ENCODE measurements at places on chromosomes 11 and 22.

DNA sequence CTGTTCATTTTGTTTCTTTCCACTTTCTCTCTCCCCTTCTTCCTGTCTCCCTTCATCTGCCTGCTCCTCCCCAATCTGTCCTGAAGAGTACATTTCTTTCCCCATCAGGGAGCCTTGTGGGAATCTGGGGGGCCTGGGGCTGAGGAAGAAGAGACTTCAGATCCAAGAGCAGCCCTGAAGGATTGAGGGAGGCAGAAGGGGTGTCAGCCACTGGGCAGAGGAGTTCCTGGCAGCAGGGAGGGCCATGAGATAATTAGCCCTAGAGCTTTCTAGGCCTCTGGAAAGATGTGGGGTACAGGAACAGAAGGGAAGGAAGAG, 24.4 kb upstream of the OAF start:
- DNase-seq, result no peak

GRCh38 chr11:120208001-120208441, 2.8 kb upstream of the OAF start:
- DNase-seq, result no peak

- no peak for DNase-seq
Measured at GRCh38 chr11:47399860-47400767, 8.3 kb upstream of the SLC39A13 start.

DNA sequence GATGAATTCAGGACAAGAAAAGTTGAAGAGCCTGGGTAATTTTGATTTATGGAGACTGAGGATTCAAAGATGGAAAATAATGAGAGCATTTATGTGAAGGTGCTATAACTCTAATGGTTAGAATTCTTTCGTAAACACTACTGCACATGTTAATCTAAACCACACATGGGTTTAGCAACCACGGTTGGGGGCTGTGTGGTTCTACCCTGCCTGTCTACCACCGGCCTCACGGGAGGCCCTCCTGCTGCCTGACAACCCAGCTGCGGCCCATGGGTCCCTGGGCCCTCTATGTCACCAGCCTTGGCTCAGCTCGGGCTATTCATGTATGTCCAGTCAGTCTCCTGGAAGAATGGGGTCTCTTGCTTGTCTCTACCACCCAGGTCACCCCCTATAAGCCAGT, 68.5 kb upstream of the ARFGAP3 start:
- no peak for DNase-seq

DNA sequence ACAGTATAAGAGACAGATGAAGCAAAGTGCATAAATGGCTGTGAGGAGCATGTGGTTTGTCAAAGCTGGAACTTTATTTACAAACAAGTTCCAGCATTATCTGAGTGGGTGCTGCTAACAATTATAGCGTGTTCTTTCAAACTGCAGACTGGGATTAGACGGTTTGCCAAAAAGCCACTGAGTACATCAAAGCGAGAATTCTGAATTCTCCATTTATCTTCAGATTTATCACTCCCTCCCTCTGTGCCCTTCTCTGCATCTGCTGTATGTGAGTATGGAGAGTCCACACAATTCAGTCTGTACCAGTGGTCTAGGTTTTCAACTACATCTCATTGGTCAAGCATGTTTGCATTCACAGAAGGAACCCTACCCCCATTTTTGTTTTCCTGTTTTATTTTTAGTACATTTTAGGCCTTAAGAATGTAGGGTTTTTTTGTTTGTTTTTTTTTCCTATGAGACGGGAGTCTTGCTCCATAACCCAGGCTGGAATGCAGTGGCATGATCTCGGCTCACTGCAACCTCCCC, 18.1 kb upstream of the INCENP start:
- DNase-seq, result no peak

DNA sequence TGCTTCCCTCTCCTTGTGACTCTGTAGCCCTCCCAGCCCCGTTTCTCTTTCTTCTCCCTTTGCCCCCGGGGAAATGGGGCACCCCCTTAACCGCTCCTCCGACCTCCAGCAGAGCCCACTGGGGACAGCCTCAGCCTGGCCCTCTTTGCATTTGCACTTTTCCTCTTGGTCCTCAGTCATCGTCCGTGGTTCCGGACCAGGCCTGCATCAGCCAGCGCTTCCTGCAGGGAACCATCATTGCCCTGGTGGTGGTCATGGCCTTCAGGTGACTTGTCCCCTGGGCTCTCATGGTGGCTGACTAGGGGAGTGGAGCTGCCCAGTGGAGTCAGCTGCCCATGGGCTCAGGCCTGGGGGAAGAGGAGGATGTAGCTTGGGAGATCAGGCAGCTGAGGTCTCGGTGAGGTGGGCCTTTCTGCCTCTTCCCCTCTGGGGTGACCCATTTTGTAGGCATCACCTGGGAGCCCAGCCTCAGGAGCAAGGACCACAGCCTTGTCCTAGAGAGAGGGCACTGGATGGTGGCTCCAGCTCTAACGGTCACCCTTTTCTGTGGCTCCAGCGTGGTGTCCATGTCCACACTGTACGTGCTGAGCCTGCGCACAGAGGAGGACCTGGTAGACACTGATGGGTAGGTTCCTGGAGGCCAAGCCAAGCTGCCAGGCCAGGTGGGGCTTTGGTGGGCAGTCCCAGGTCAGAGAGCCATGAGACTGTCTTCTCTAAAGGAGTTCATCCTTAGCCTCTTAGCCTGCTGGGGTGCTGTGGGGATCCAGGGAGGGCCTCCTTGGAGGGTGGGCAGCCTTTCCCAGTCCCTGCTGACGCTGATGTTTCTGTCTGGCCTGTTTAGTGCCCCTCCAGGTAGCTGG, 12.5 kb downstream of the TMEM258 start:
- no peak for DNase-seq

DNA sequence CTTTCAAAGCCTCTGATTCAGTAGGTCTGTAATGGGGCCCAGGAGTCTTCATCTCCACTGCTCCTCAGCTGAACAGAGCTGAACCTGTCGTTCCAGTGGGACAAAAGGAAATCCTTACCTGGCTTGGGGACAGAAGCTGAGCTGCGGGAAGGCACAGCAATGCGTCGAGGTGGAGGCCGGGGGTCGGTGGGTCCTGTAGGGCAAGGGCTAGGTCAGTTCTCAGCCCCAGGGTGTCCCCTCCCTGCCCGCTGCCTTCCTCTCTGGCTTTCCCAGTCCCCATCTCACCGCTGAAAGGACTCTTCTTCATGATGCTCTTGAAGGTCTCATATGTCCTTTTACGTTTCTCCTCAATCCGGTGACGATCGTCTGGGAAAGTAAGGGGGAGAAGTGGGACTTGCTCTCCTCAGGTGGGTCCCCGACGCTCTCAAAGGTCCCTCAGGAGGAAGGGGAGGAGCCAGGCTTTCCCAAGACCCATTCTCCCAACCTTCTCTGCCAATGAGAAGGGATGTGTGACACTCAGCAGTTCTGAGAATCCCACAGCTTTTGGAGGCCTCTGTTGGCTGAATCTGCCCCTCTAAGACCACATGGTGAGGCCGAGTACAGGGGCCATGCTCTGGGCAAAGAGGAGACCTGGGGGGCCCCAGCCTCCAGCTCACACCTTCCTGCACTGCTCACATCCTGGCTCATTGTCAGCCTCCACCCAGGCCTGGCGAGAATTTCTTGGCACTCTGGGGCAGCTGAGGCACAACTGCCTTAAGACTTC, 7.0 kb downstream of the RELA start:
- DNase-seq, result no peak

DNA sequence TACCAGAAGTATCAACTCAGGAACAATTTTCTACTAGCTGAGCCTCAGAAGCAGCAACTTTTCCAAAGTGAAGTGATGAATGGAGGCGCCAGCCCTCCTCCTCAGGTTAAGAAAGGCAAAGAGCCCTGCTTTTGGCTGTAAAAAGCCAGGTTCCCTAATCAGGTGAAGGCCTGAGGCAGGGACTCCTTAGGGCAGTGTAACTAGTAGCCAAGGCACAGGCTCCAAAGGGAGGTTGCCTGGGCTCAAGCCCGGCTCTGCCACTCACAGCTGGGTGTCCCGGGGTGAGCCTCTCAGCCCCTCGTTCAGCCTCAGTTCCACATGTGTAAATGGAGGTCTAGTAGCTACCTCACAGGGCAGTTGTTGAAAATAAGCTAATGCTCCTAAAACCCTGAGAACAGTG, 19.5 kb downstream of the TSKU start:
- DNase-seq, result no peak

- no peak for DNase-seq
Measured at GRCh38 chr22:19802894-19803735, 42.5 kb downstream of the TBX1 start.

- DNase-seq, result no peak
Measured at GRCh38 chr11:110972640-110973039, 260.4 kb upstream of the ARHGAP20 start.

- DNase-seq, result no peak
Measured at GRCh38 chr11:126122863-126123262, 60.2 kb upstream of the CDON start.

GRCh38 chr11:79208126-79208525, 232.7 kb downstream of the TENM4 start:
- no peak for DNase-seq

GRCh38 chr22:50189849-50190181, 4.1 kb downstream of the TRABD start:
- no peak for DNase-seq

DNA sequence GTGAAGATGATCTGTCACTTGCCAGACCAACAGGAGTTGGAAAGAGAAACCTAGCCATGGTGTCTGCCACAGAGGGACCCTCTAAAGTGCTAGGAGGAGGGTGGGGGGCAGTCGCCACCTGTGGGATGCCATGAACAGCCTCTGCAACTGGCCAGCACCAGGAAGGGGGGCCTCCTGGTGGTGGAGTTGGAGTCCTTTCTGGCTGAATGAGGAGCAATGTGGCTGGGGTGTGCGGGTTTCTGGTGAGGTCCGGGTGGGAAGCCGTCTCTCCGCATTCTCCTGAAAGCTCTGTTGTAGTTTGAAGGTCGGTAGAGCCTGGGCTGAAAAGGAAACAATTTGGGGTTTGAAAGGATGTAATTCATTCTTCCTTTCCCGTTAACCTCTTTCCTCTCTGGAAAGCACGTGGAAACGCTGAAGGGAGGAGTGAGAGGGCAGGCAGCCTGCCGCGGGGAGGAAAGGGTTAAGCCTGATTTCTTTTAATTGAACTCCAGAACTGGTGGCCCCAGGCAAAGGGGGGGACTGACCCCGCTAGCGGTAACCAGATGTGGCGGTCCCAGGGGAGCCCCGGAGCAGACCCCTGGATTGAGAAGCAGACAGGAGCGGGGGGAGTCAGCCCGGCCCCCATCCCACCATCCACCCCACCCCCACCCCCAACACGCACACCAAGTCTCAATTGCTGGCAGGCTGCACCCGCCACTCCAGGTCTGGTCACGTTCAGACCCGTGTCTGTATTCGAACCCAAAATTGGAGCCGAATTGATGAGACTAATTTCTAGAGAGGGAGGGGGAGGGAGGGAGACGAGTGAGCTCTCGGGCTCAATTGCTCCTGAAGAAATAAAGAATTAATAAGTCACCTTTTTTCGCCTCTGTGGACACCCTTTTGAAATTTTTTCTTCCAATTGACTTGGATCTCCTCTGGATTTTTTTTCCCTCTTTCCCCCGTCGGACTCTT, 1.8 kb upstream of the FLI1 start:
- no peak for DNase-seq

- DNase-seq, result no peak
Measured at GRCh38 chr11:7833527-7833926, 36.8 kb upstream of the OR5P2 start.

DNA sequence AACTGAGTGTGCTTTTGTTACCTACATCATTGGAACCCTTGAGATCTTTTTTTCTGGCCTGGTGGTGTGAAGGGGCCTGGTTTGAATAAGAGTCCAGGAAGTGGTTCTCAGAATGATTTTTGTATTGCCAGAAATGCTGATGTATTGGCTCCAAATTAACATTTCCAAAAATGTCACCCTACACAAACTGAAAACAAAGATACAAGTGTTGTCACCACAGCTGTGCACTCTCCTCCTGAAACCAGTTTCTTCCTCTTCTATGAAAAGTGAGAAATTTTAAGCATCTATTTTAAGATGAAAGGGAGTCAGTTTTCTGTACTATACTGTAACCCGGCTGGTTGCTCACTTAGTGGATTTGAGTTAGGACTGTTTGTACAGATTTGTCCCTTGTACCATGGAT, 218.8 kb downstream of the PGR start:
- DNase-seq, result no peak

DNA sequence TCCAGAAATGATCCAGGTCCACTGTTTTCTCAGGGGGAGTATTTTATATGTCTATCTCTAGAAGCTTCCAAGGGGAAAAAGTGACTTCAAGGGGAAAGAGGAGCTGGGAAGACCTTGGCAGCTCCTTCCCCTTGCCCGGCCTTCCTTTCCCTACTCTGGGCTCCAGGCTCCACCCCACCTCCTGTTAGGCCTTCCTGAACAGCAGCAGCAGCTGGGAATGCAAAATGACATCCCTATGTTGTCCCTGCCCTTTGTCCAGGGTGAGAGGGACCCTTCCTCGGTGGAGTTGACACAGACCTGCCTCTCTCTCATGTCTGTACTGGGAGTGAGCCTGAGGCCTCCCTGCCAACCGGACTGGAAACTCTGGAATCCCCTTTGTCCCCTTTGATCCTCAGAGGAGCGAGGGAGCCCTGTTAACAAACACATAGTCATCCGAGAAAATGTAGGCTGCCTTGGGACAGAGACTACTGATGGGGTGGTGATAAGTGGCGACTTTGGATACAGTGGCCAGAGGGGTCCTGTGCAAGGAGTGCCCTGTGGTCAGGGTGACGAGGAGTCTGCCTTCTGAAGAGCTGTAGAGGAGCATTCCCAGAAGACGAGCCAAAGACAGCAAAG, 9.0 kb upstream of the MALAT1 start:
- DNase-seq, result no peak

GRCh38 chr22:28112548-28113043, 193.5 kb upstream of the PITPNB start:
- DNase-seq, result no peak

Data from stimulated activated CD4-positive, alpha-beta T cell treated with anti-CD3 and anti-CD28 coated beads, Interleukin-12 subunit alpha, Interleukin-12 subunit beta, amount 100 ng/mL, for 24 hours (primary cell).